GM18507 (cell line): ENCODE measurements at places on chromosomes 3 and 15.

DNA sequence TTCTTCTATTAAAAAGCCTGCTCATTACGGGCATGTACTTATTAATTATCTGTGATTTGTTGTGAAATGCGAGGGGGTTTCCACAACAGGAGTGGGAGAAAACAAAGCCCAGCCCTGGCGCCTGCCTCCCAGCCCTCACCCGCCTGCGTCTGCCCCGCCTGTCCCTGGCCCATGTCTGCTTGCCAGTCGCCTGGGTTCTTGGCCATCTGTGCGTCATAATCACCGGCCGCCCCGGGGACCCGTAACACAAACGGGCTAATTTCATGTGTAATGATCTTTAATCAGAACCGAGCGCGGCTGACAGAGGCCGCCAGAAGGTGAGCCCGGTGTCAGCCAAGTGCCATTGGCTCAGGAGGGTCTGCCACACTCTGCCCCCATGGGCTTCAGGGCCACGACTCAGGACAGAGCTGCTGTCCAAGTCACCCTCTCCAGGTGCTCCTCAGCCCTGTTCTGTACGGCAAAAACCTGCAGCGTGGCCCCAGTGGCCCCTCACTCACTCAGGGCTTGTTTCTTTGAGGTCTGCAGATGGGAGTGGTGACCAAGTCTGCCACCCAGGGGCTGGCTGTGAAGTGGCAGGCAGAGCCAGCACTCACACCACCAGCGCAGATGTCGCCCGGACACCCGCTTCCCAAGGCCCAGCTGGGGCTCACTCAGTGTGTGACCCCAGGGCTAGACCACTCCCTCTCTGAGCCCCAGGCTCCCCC is 28.8 kb upstream of the TMEM115 start:
- DNase-seq: no peak

DNA sequence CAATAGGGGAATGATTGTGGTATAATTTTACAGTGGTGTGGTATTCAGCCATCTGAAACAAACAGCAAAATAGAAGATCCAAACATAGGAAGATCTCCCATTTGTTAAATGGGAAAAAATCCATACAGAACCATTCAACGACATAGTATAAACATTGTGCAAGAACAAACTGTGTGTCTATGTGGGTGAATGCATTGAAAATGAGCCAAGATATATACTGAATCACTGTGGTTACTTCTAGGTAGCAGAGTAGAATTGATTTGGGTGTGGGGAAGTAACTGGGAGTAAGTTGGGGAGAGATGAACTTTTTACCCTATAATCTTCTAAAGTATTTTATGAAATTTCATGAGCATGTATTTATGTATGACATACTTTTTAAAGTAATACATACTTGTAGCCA is 123.1 kb upstream of the UMPS start:
- DNase-seq: no peak

GRCh38 chr3:133362539-133362938 is 37.3 kb upstream of the BFSP2 start:
- DNase-seq: no peak

- no peak for DNase-seq
These were observed 177.2 kb upstream of the THBS1 start for GRCh38 chr15:39403640-39404117.

DNA sequence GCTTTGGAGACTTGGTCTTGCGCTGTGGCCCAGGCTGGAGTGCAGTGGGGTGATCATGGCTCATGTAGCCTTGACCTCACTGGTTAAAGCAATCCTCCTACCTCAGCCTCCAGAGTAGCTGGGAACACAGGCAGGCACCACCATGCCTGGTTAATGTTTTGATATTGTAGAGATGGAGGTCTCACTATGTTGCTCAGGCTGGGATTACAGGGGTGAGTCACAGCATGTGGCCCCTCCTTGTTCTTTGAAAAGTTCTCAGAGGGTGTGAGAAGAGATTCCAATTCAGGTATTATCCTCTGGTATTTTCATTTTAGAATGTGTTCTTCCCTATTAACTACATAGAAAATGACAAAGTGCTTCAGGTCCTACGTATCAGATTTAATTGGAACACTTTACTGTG is 51.9 kb upstream of the RPL32 start:
- DNase-seq: no peak

GRCh38 chr15:73889053-73889761 is 15.8 kb downstream of the TBC1D21 start:
- no peak for DNase-seq

GRCh38 chr3:43769885-43770425 is 79.2 kb downstream of the ABHD5 start:
- no peak for DNase-seq

DNA sequence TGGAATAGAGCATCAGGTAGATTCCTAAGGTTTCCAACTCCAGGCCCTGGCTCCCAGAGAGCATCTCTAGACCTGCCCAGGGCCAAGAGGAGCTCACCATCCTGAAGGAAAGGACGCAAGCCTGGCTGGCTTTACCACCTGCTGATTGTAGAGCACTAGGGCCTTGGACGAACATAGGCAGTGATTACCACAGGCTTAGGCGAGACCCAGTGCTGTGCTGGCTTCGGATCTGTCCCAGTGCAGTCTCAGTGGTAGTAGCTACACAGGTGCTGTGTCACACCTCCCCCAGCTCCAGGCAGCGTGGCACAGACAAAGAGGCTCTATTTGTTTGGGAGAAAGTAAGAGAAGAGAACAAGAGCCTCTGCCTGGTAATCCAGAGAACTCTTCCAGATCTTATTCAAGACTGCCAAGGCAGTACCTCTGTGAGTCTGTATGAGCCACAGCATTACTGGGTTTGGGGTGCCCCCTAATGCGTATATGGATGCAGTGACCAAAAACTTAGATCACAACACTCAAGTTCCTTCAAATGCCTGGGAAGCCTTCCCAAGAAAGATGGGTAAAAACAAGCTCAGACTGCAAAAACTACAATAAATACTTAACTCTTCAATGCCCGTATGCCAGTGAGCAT is 25.4 kb downstream of the ISG20 start:
- no peak for DNase-seq

DNA sequence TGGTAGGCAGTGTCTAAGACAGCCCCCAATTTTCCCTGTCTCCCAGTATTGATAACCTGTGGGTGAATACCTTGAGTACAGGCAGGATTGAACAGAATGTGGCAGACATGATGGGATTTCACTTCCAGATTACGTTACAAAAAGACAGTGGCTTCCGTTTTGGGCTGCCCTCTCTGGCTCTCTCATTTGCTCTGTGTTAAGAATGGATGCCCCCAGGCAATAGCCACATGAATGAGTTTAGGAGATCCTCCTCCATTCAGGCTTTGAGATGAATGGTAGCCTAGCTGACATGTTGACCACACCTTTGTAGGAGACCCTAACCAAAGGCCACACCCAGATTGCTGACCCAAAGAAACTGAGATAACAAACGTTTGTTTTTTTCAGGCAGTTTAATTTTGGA is 34.3 kb downstream of the UBXN7 start:
- DNase-seq: no peak

DNA sequence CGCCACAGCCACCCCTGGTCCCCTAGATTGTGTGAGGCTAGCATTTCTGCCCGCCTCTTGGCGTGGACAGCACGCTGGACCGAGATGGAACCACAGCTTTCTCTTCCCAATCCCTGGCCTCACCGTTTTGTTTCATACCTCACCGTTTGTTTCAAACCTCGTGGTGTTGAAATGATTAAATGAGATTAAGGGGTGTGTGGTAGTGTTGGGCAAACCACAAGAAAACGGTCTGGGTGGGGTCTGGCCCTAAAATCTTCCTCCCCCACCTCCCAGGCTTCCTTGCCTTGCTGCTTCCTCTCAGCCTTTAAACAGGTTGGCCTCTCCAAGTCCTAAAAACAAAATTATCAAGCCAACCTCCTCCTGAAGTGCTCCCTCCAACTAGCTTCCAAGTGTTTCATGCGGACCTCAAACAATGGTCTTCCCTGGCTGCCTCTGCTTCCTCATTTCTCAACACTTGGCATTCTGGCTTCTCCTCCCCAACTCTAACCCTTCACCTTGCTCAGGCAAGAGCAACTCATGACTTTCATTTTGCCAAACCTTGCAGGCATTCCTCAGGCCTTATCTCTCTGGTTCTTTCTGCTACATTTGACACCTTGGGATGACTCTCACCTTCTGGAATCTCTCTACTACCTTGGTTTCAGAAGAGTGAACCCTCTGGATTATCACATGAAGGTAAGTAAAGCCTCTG is 1.4 kb upstream of the ATP13A3 start:
- no peak for DNase-seq

- DNase-seq: no peak
These were observed 29.1 kb downstream of the CRYGS start for GRCh38 chr3:186515125-186515524.

GRCh38 chr3:165459111-165459510 is 262.9 kb upstream of the SLITRK3 start:
- DNase-seq: no peak

- no peak for DNase-seq
These were observed 107.8 kb downstream of the ZIC4 start for GRCh38 chr3:147298511-147298982.

DNA sequence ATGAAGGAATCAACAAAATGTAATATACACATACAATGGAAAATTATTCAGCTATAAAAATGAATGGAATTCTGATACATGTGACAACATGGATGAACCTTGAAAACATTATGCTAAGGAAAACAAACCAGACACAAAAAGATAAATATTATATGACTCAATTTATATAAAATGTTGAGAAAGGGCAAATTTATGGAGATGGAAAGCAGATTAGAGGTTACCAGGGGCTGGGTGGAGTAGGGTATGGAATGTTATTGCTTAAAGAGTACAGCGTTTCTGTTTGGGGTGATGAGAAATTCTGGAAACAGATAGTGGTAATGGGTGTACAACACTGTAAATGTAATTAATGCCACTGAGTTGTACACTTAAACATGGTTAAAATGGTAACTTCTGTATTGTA is 50.9 kb downstream of the EMC4 start:
- DNase-seq: no peak

DNA sequence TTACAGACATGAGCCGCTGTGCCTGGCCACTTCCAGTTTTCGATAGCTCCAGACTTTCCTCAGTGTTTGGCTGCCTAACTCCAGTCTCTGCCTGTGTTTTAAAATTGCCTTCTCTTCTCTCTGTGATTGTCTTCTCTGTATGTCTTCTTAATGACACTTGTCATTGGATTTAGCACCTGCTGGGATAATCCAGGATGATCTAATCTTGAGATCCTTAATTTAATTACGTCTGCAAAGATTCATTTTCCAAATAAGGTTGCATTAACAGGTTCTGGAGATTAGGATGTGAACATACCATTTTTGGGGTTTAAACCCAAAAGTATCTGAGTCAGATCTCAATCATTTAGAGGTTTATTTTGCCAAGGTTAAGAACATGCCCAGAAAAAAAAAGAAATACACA is 222.2 kb upstream of the PDZRN3 start:
- DNase-seq: no peak

DNA sequence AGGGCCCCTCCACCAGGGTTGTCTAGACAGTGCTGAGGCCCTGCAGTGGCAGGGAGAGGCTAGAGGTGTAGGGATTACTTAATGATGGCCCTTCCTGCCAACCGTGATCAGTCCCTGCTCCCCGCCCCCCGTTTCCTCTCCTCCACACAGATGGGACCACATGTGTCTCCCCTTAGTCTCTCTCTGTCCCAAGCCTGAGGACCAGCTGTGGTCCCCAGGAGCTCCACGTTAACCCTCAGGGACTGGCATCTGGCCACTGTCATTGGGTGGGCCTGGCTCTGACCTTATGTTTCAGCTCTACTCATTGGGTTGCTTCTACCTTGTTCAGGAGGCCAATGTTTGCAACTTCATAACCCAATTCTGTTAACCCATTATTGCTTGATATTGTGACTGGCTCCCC is 6.0 kb upstream of the ALPK3 start:
- DNase-seq: no peak

DNA sequence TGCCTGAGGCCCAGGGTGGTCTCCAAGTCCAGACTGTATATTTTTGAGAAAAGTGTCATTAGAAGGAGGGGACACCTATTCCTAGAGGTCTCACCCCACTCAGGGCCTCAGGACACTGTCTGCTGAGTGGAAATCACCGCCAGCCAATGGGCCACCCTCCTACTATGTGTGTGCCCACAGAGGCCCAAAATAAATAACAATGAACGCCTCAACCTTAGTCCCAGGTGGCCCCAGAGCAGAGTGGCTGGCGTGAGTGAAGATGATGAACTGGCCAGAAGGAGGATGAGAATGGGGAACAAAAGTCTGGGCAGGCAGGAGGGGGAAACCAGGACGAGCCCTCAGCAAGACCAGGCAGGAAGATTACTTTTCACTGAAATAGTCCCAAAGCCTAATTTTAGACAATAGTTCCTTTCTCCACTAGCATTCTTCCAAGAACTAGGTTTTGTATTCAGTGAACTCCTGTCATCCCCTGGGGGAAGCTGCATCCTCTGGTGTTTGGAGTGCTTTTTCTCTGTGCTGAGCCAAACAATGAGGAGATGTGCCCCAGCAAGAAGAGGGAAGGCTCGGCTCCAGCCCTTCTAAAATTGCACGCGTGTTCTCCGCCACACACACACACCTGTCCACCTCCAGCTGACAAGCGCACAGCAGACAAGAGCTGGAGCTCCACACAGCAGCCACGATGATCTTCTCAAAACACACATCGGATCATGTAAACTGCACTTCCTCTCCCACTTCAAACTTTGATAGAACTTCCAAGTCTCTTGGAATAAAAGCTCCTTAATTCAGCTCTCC is 72.2 kb downstream of the ADCY5 start:
- no peak for DNase-seq

DNA sequence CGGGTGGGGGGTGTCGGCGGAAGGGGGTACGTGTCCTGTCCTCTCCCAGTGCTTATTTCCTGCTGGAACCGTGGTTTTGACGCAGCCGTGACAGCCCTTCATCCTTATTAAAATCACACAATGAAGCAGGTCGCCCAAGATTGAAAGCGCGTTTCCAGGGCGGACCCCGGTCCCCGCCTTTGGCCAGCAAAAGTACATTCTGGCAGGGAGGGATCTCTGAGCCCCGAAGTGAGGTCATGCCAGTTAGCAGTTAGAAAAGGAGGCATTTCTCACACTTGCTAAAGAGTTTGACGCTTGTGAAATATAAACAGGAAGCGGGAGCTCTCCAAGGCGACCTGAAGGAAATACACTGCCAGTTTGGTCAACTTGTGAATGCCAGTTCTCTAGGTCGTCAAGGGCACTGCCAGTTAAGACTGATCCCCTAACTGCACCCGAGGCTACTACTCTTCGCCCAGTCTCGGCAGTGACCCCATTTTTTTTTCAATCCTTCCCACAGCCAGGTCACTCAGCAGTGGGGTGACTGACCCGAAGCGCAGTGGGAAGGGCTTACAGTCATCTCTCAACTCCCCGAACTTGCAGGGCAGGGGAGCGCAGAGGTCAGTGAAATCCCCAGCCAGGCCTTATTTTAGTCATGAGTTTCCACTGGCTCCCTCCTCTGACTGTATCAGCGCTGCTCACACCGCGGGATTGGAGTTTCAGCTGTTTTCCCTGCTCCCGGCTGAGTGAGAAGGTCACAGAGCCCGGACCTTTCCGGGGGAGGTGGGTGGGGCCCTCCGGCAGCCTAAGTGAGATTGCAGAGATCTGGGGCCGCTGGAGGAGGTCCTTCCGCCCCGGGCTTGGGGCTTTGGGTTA is 2.0 kb upstream of the BHLHE40 start:
- peak; percentile 55 for DNase-seq

DNA sequence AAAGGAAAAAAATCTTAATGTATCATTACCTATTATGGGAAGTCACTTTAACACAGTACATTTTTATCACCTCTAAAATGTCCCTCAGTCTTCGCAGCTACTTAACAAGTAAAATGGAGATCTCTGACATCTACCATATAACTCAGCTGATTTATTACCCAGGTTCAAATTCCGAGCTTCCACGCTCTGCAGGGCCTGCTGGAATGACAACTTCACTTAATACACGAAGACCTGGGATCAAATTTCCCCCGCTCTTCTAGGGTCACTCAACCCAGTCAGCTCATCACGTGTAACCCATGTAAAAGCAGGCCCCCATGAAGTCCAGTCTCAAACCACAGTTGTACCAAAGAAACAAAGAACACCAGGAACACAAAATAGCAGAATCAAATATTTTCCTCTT is 44.2 kb upstream of the ACP3 start:
- no peak for DNase-seq
